ENCODE measurements at places on chromosomes 3 and 15.
A peak's percentile ranks its signal among the peaks of the same experiment; 100 is the strongest.

DNA sequence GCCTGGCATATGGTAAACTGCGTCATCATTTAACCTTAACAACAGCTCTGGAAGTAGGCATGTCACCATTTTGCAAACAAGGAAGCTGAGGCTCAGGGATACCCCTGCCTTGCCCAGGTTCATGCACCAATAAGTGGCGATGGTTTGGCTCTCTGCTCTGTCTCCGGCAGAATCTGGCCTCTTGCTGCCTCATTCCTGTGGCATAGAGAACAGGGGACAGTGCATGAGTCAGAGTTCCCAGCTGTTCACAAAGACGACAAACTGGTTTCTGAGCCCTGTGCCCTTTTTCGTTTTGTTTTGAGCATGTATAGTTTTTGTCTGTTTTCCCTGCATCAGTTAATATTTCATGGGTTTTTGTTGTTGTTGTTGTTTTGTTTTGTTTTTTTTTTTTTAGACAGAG is 236.8 kb downstream of the OPA1 start:
- DNase-seq, result no peak

DNA sequence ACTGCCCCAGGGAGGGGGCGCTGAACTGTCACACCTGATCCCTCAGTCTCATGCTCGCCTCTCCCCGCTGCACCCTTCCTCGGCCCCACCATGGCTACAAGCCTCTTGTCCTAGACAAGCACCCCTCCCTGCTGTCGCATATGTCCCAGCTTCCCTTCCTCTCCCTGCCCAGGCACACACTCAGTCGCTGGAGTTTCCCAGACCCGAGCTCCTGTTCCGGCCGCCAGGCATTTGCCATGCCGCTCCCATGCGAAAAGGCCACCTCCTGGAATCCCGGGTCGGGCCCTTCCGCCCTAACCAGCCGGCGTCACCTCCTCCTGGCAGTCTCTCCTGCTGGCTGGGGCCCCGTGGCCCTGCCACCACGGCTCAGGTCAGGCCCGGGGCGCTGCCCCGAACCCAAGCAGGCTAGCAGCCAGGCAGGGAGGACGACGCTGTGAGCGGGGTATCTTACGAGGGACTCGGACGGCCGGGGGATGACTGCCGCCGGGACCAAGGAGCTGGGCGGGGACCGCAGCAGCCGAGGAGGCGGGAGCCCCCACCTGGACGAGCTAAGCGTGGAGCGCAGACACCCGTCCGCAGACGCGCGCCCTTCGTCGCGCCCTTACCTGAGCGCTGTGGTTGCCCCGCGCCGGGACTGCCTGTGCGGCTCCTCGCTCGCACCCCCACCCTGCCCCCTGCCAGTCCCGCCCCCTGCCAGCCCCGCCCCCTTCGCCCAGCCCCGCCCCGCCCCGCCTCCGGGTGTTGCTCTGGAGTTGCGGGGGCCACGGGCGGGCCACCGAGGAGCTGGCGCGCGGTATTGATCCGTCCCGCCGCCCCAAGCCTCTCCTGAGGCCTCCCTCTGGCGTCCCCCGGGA is at the start of gene ALS2CL:
ALS2CL (minus strand) TSS at position 642 of the 854 bp plus-strand sequence. CDS start 4,239 bp downstream, outside the sequence.
- peak; percentile 80 for DNase-seq

DNA sequence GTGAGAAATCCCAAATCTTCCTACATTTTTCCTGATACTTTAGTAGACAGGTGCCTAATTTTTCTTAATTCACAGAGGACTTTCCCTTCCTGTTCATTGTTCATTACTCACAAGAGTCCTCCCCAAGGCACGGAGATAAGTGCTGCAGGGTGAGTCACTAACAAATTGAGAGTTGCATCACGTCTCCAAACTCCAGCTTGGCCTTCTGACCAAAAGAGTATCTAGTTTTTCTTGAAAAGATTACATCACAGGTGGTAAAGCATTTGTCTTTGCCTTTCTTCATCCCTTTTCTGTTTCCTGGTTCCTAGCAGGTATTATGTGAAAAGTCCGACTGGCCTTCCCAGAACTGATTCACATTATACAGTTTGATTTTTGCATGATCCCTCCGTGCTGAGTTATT is 24.9 kb upstream of the RASGRP1 start:
- no peak for DNase-seq

DNA sequence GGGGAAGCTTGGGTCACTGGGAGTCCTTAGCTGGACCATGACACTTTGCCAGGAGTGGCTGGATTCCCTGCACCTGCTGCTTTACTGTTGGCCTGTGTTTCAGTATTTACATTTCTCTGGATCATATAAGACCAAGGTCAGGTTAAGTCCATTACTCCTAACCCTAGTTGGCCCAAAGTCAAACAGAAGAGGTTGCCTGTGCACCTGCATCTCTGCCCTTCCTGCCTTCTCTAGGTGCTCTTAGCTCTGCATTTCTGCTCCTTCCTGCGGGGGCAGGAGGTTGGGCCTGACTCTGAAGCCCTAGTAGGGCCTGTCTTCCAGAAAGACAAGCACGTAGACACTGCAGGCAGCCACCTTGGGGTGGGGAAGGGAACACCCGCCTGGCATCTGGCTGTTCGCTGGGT is 124.3 kb downstream of the RPLP1 start:
- no peak for DNase-seq

- DNase-seq, result no peak
Observed at GRCh38 chr3:37223576-37223975, 49.2 kb upstream of the LRRFIP2 start.

DNA sequence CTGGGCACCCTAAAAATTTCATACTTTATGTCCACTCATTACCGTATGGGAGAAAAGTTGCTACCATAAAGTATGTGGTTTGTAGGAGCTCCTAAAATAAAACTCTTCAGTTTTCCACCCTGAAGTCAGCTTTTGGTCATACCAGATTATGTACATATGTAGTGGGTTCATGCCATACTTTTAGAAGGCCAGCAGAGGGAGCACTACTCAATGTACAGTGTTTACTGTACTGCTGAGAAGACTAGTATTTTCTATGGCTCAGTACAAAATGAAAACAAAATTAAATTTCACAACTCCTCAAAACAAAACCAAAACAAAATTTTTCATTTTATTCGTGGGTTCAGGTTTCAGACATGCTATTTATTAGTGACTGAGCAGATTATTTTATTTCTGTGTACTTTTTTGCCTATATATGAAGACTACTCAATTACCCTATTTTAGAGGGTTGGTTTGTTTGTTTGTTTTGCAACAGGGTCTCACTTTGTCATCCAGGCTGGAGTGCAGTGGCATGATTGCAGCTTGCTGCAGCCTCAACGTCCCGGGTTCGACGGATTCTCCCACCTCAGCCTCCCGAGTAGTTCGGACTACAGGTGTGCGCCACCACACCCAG is 24.3 kb downstream of the NXPE3 start:
- peak; percentile 64 for DNase-seq

DNA sequence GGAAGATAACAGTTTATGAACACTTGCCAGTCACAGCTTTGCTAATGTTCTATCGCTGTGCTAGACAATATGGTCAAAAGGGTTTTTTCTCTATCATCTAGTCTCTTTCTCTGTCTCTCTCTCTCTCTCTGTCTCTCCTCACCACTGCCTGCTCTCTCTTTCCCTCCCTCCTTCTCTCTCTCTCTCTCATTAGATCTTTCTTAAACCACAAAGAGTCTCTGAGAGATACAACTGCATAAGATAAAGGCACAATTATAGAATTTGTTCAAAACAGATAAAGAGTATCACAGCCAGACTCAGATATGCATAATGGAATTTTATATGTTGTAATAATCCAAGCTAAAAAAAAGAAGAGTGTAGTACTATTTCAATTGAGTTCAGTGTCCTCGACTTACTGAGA is 258.4 kb downstream of the MECOM start:
- no peak for DNase-seq

- no peak for DNase-seq
Observed at GRCh38 chr3:42371776-42372175, 38.6 kb downstream of the LYZL4 start.

DNA sequence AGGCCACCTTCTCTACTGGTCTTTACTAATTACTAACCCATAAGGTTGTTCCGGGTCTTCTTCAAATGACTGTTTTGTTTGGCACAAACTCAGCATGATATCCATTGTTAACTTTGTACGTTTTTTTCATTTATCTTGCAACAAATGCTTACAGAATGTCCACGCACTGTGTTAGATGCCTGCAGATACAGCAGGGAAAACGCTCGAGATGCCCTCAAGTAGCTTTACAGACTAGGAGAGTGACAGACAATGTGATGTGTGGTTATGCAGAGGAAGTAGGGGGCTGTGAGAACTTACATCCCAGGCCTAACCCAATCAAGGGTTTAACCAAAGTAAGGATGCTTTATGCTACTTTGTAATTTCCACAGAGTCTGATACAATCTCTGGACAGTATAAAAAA is 949 bp upstream of the RFC4 start:
- DNase-seq, result no peak

DNA sequence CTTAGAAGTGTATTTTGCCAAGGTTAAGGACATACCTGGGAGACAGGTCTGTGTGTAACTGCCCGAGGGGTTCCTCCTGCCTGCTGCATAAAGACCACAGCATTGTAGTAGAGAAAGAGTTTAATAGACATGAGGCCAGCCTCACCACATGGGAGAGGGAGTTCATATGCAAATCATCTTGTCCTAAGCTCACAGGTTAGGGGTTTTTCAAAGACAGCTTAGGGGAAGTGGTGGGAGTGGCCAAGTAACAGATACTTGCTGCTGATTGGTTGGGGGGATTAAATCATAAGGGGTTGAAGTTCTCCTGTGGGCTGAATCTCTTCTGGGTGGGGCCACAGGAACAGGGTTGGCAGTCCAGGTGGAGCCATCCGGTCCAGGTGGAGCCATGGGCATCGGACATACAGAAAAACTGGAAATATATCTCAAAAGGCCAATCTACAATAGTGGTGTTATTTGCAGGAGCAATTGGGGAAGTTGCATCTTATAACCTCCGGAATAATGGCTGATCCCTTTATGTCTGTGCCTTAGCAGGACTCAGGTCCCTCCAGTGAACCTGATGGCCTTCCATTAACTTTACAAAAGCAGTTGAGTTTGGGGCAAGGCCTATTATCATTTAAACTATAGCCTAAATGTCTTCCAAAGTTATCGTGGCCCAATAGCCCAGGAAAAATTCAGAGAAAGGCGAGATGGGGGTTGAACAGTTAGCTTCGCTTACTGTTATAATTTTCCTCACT is 86.0 kb upstream of the MFGE8 start:
- no peak for DNase-seq
